ENCODE measurements at places on chromosomes 2 and 18.

DNA sequence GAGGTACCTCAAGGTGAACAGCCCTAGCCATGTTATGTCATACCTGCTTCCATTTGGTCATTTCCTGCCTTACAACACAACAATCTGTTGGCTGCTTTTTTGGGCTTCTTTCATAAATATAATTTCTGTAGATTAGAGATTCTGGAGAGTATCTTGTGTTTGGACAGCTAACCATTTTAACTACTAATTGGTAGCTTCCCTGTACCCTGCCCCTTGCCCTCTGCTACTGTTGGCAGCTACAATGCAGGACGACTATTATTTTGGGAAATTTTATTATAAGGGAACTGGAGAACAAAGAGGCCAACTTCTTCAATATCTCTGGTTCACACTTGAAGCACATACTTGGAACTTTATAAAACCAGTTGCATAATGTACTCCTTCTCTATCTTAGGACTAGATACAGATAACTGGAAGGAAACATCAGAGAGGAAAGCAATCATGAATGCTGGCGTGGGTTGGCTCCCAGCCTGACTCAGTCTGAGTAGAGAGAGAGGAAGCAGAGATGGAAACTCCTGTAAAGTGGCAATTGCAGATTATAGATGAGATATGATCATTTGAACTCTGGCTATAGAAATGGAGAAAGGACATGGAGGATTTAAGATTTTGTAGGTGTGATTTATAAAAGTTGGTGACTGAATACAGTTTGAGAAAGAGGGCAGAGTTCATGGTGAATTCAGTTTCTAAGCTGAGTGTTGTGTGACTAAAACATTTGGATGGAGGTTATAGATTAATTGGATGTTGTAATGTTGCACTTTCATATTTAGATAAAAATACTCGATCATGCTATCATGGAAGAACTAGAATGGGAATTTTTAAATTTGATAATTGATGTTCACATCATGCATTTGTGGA is 74.5 kb downstream of the MDH1 start:
- no peak for DNase-seq

DNA sequence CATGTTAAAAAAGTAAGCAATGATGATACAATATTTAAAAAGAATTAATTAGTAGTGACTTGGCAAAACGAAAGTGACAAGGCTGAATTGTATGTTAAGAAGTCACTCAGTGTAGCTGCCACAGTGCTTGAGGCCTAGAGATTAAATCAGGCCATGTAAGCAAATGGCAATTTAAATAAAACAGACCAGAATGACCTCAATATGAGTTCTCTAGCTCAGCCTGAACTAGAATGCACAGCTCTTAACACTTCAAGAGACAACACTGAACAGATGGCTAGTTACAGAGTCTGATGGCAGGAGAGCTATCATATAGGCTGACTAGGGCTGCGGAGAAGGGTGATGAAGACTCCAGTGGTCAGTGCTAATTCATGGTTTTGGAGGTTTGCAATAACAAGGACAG is 117.9 kb upstream of the ZBTB14 start:
- no peak for DNase-seq

- no peak for DNase-seq
Observed at GRCh38 chr2:159497256-159497655, 119.1 kb downstream of the BAZ2B start.

DNA sequence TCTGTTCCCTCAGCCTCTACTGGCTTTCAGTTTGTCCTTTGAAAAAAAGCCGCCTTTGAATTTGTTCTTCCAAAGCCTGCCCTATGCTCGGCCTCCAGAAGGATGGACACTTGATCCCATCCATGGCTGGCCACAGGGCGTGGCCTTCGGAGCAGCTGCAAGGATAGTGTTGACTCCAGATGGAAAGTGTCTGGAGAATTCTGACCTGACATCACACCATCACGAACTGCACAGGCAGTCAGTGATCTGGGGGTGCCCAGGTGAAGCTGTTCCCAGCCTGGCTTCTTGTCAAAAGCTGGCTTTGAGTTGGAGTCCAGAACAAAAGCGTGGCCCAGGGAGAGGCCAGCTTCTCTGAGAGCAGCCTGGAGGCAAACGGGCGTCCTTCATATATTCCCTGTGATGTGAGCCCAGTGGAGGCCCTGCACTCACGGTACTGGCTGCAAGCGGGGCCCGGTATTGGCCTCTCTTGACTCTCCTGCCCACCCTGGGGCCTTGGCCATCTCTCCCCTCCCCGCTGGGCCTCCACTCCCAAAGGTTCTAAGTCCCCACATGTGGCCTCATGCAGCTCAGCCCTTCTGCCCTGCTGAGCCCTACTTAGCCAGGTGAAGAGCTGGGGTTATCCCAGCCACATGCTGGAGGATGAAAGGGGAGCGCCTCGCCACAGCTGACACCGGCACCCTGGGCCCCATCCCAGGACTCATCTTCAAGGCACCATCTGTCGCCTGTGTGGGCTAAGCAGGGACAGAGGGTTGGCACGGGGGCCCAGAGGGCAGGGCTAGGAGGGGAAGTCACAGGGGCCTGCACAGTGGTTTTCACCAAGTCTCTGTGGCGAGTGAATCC is 20.4 kb upstream of the ATOH8 start:
- DNase-seq: no peak

- DNase-seq: no peak
Observed at GRCh38 chr18:35027206-35027605, 14.0 kb upstream of the MAPRE2 start.

- no peak for DNase-seq
Observed at GRCh38 chr2:51404226-51404625, 372.3 kb upstream of the NRXN1 start.

DNA sequence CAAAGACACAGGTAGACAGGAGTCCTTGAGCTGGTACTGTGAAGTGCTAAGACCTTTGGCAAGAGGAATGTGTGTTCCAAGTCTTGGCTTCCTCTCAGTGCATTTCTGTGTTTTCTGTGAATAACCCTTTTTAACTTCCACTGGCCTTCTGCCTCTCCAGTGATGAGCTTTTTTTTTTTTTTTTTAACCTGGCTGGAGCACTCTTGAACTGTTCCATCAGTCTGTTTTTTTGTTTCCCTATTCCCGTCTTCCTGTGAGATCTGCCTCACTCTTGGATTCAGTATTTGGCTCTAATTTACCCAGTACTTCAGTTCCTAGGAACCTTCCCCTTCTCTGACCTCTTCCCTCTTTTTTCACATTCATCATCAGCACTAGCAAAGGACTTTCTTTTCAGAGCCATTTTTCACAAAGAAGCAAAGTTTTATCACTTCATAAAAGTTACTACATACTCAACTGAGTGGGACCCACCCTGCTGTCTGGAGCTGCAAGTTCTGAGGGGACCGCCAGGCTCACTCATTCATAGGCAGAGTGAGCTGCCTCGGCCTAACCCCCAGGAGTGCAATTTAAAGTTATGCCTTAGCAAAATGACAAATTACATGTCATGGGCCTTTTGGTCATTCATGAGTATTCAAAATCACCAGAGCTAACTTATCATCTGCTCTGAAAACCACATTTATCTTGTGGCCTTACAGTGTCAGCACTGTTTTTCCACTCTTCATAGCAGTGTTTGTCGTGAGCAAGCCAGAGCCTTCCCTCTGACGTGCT is 126.9 kb upstream of the DAPL1 start:
- DNase-seq: no peak

GRCh38 chr2:197871780-197872456 is 67.5 kb downstream of the PLCL1 start:
- DNase-seq: no peak

GRCh38 chr2:44295633-44296359 is 20.5 kb downstream of the SLC3A1 start:
- DNase-seq: no peak

- no peak for DNase-seq
Observed at GRCh38 chr2:46805401-46805951, 110.1 kb downstream of the MCFD2 start.

GRCh38 chr2:216491793-216492596 is 6.6 kb upstream of the RPL37A start:
- no peak for DNase-seq

DNA sequence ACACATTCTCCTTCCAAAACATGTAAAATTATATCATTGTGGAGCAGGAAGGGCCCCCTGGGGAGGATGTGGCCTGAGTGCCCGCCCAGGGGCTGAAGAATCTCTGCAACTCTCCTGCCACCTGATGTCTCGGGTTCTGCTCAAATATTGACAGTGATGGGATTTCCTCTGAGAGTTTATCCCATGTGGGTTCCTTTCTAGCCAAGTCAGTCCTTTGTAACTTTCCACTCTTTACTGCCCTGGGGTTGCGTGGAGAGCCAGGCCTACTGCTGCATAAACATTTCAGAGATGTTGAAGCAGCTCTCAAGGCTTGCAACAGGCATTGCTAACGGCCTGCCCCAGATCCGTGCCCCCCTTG is 4.0 kb upstream of the RAB17 start:
- no peak for DNase-seq

GRCh38 chr2:216517447-216518225 is 19.0 kb downstream of the RPL37A start:
- DNase-seq: no peak

DNA sequence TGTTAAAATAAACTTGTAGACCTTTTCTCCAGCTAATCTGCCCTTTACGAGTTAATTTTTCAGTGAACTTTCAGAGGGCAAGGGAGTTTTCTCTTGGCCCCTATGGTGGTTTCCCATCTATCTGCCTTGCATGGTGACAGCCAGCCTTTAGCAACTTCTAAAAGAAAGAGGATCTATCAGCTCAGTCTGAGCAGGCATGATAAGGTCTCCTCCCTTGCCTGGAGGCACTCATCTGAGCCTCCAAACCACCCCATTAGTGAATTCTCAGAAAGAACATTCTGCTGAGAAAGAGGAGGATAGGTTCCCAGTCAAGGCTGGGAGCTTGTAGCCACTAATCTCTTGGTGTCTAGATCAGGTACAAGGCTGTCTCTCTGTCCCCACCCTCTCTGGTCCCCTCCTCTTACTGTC is 10.7 kb upstream of the GYPC start:
- no peak for DNase-seq

DNA sequence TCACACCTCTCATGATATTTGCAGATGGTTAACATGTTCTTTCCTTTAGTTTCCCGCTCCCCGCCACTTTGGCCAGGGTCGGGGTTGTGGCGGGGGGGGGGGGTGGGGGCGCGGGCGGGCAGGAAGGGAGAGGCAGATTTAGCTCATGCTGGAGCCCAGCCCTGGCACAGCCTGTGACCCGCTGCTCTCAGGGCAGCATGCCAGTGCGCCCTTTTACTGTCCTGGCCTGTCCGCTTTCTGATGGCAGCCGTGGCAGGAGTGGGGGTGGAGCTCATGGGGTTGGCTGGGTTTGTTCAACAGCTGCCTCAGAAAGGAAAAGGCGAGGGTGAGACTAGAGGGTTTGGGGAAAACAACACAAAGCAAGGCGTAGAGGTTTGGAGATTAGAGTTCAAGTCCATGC is 56.1 kb downstream of the TNP1 start:
- DNase-seq: no peak

- no peak for DNase-seq
Observed at GRCh38 chr18:51044928-51045585, 15.0 kb downstream of the SMAD4 start.

DNA sequence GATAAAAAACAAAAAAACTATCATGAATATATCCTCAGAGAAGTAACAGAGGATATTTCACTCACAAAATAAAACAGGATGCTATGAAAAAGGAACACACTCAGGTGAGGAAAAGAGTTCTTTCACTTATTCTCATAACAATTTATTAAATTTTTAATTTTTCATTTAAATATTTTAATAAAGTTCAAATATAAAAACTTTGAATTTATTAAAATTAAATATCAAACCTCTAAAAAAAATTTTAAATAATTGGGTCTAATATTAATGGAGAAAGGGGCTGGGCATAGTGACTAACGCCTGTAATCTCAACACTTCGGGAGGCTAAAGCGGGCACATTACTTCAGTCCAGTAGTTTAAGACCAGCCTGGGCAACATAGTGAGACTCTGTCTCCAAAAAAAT is 10.1 kb downstream of the THADA start:
- DNase-seq: no peak

DNA sequence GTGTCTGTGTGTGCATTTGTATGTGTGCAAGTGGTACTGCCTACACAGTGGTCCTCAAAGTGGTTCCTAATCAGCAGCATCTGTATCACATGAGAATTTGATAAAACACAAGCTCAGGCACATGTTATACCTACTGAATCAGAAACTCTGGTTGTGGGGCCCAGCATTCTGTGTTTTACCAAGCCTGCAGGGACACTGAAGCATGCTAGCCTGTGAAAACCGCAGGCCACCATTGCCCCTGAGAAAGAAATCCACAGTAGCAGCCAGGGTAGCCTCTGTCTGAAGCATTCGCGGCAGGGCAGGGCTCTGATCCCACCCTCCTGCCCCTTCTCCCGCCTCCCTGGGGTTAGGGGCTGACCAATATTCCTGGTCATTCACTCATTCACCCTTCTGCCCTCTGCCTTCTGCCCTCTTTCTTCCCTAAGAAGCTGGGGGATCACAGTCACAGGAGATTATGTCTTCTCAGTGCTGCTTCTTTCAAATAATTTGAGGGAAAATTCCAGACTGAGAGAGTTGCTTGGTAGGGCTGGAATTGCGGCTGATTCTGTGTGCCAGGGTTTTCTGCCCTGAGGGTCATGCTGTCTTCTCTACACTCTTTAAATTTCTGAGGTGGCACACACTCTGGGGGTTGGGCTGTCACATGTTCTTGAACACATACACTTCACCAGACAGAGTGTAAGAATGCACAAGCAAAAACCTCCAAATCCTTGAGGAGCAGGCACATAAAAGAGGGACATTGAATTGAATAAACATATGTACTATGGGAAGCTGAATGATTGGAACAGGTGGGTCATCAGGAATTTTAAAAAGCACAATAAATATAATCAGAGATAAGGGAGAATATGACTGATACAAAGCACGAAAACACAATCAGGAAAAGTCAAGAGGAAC is 126.6 kb upstream of the SEC11C start:
- DNase-seq: no peak

All from KG1 (cell line).